Fibroblast of skin of left biceps (primary cell): ENCODE measurements at places on chromosomes 16 and 17.

GRCh38 chr17:78353834-78354233 lies 6.0 kb downstream of the SOCS3 start:
- no peak for DNase-seq

- DNase-seq, result peak; percentile 25
Observed at GRCh38 chr16:70805787-70806186, 4.8 kb upstream of the VAC14 start.

GRCh38 chr17:73950593-73950914 lies 252.9 kb upstream of the RPL38 start:
- DNase-seq, result no peak

GRCh38 chr17:82586576-82587233 lies 61.5 kb downstream of the WDR45B start:
- no peak for DNase-seq

GRCh38 chr16:59116744-59117143 lies 382.6 kb upstream of the GOT2 start:
- DNase-seq, result no peak

GRCh38 chr16:71354156-71354555 lies 4.4 kb upstream of the CALB2 start:
- no peak for DNase-seq

DNA sequence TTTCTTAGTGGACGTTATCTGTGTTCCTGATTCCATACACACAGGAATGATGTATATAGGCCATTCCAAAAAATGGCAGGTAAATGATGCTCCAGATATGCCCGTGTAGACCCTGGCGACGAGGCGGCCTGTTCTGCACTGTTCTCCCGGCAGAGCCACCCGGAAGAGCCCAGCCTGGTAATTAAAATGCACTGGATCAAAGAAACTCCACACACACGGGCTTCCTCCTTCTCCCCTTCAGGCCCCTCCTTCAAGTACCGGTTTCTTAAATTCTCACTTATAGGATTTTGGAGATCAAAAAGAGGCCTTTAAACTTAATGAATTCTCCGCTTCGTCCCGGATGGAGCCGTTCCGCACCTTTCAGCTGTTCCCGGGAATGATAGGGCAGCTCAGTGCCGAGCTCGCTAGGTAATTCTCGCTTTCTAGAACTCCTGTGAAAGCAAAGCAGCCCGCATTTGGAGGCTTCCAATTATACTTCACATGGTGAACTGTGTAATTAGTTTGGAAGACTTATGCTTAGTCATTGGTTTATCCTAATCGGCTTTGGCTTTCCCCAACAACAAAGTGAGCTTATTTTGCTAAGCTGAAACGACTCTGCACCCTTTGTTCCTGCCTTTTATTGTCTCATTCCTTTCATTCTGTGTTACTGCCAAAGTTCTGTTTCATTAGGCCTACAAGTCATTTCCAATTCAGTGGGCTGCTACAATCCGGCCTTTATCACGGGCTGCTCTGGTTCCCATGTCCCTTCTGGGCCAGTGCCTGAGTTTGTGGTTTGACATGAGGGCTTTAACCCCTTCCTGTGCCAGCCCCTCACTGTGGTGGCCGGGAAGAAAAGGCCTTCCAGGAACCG lies 150.0 kb downstream of the MSI2 start:
- no peak for DNase-seq

- DNase-seq, result peak; percentile 33
Observed at GRCh38 chr16:30984669-30985400, at the start of gene HSD3B7. HSD3B7 (plus strand) TSS chr16:30985207; CDS start chr16:30985659, 452 bp downstream.

DNA sequence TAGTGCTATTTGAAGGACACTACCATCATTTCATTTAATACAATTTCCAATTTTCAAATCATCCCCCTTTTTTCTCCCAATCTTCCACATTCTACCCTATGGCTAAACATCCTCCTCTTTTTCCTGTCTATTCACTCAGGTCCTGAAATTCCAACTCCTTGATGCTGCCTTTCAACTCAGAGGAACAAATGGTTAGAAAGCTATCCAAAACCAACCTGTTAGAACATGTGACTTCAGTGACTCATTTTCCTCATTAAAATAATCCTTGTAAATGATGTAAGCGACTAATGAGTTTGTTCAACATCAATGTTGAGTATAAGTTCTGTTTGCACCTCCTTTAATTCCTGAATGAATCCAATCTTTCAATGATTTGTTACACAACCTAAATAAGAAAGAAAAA lies 5.5 kb downstream of the PSMD12 start:
- DNase-seq, result no peak

DNA sequence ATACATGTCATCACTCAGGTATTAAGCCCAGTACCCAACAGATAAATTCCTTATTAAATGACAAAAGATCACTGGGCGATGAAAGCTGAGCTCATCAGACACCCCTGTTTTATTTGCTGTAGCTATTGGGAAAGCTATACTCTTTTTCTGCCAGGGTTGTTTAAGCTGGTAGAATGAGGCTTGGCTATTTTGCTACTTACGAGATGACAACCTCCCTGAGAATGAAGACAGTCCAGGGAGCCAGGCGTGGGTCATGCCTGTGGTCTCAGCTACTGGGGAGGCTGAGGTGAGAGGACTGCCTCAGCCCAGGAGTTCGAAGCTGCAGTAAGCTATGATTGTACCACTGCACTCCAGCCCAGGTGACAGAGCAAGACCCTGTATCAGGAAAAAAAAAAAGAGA lies 4.3 kb upstream of the SH2B1 start:
- no peak for DNase-seq

- DNase-seq, result no peak
Observed at GRCh38 chr17:74117087-74117698, 86.3 kb upstream of the RPL38 start.

GRCh38 chr17:16439811-16440351 lies 24.5 kb downstream of the TRPV2 start:
- no peak for DNase-seq

- no peak for DNase-seq
Observed at GRCh38 chr17:40266882-40267281, 20.8 kb upstream of the CDC6 start.

- DNase-seq, result no peak
Observed at GRCh38 chr17:8051831-8052230, 13.0 kb downstream of the ALOX15B start.

GRCh38 chr17:81868674-81869220 lies 2.4 kb downstream of the ARHGDIA start:
- peak; percentile 61 for DNase-seq
